NCI-H446 (cell line): ENCODE measurements at places on chromosomes 3 and 15.
A peak's percentile ranks its signal among the peaks of the same experiment; 100 is the strongest.

GRCh38 chr3:128374746-128375445 lies 91.8 kb downstream of the DNAJB8 start:
- DNase-seq: no peak

DNA sequence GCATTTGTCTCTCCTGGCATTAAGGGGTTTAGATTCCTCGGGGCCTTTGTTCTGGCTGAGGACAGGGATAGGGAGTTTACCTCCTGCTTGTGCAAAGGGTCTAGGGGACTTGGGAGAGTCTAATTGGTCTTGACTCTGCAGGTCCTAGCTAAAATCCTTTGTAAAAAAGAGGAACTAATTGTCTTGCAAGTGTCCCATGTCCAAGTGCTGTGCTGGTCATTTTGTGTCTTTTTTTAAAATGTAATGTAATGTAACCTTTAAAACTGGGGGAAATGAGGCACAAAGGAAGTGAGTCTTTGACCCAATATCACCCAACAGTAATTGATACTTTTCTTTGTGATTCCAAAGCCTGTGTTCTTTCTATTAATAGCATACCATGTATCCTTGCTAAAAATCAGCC lies 14.9 kb upstream of the C3orf80 start:
- DNase-seq: no peak

GRCh38 chr15:77832874-77833273 lies 200.2 kb upstream of the LINGO1 start:
- DNase-seq: no peak

- no peak for DNase-seq
These were observed 100.7 kb upstream of the IL12A start for GRCh38 chr3:159887911-159888310.

DNA sequence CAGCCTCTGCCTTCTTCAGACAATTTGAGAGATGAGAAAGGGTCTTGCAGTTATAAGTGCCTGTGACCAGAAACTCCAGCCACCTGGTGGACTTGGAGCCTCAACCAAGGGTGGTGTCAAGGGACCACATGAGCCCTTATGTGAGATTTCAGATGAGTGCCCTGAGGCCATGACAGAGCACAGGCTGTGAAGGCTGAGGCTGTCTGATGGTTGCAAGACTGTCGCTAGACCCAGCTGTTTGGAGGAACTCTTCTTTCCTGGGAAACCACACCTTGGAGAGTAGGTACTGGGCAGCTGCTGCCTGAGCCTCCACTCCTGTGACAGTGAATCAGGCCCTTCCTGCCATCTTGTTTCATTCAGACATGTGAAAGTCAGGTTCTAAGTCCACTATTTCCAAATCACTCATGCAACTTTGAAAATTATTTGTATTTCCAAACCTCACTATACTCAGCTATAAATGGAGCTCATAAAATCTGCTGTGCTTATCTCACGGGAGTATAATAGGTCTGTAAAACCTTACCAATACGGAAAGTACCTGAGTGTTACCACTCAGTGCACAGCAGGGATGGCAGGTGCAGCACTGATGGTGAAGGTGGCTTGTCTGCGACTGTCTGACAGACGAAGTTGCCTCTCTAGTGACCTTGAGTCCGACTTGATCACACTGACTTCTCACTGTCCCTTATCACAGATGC lies 99.4 kb downstream of the RPL39L start:
- DNase-seq: no peak

DNA sequence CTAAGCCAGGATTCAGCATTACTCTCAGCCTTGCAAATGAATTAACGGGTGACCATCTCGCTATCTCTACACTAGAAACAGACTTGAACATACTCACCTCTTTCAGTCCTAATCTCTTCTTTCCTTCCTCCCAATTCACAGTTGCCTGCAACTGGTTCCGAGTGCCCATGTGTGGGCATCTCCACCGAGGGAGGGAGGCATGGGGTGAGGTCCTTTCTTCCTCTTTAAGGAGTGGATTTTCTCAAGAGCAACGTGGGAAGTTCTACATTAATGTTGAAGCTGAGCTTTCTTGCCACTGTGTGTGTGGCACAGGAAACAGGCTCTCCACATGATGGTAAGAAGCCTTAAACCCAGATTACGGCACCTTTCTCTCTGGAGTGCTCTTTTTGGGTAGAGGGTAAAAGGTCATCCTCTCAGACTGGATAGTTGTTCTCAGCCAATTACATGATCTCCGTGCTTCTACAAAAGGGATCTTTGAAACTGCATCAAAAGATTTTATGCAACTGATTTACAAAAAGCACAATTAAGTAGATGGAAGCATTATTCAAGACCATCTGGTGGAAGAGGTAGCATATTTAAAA lies 286.8 kb upstream of the NR2F2 start:
- DNase-seq: no peak

GRCh38 chr15:50128266-50128665 lies 9.2 kb upstream of the ATP8B4 start:
- DNase-seq: no peak

DNA sequence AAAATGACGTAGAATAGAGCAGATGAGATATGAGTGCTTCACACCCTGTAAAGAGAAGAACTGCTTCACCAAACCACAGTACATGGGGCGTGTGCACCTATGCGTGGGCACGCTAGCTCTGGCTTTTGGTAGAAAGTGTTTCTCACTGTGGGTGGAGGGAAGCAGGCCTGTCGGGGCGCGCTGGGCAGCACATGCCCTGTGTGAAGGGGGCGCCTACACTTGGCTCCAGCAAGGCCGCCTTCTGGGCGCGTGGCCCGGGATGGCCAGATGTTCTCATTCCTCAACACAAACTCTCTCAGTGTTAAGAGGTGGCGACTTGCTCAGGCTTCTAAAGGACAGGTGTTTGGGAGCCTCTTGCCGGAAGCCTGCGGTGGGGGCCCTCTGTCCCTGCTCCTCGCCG lies 90.0 kb downstream of the FBLN2 start:
- DNase-seq: no peak

- DNase-seq: no peak
These were observed 903.7 kb downstream of the EPHA3 start for GRCh38 chr3:90011131-90011530.

GRCh38 chr3:16255726-16256125 lies 9.0 kb downstream of the DPH3 start:
- no peak for DNase-seq

- DNase-seq: no peak
These were observed 40.6 kb upstream of the FGF7 start for GRCh38 chr15:49382394-49382793.

GRCh38 chr15:41984622-41985021 lies 12.3 kb upstream of the EHD4 start:
- DNase-seq: no peak

GRCh38 chr15:101482526-101483371 lies 6.8 kb downstream of the PCSK6 start:
- no peak for DNase-seq

- DNase-seq: no peak
These were observed 126.5 kb downstream of the STT3B start for GRCh38 chr3:31659246-31659645.

GRCh38 chr3:98806521-98806920 lies 43.4 kb downstream of the ST3GAL6 start:
- no peak for DNase-seq

DNA sequence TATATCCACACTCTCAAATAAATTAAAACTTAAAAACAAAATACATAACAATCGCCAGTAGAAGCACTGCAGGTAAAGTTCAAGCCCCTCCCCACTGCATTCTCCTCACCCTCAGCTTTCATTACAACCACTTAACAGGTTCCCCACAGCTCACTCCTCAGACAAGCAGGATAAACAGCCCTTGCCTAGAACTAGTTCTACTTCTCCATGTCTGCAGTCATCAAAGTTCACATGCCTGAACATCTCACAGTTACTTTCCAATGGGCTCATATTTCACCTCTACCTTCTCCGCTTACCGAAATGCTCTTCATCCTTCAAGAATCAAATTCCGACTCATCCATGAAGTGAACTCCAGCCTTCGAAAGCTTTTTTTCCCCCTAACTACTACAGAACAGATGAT lies 4.1 kb downstream of the YEATS2 start:
- DNase-seq: no peak

- no peak for DNase-seq
These were observed 452.0 kb downstream of the MFSD1 start for GRCh38 chr3:159253860-159254259.

DNA sequence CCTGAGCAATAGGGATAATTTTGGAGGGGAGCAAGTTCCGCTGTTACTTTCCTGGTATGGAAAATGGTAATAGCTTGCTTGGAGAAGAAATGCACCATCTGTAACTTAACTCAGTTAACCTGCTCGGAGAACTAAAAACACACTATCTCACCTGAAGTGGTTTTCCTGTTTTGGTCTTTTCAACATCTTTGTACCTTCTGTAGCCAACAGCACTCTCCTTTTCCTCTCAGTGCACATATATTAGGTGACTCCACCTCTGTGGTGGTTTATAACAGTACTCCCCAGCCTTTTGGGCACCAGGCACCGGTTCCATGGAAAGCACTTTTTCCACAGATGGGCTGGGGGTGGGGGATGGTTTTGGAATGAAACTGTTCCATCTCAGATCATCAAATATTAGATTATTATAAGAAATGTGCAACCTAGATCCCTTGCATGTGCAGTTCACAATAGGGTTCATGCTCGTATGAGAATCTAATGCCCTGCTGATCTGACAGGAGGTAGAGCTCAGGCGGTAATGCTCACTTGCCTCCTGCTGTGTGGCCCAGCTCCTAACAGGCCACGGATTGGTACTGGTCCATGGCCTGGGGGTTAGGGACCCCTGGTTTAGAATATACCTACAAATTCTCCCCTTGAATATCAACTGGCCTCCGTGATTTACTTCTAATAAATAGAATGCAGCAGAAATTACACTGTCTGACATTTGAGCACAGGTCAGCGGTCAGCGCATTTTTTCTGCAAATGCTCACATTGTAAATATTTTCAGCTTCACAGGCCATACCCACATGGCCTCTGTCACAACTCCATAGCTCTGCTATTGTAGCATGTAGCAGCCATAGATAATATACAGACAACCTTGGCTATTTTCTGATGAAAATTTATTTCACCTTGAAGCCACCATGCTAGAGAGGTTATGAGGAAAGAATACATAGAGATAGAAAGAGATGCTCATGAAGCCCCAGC lies 83.8 kb upstream of the SUCLG2 start:
- DNase-seq: no peak

- no peak for DNase-seq
These were observed 368.2 kb upstream of the WNT5A start for GRCh38 chr3:55855311-55855710.

GRCh38 chr15:101526021-101526420 lies 36.5 kb upstream of the PCSK6 start:
- no peak for DNase-seq

- DNase-seq: no peak
These were observed 1.6 kb upstream of the KLF15 start for GRCh38 chr3:126358816-126359181.

DNA sequence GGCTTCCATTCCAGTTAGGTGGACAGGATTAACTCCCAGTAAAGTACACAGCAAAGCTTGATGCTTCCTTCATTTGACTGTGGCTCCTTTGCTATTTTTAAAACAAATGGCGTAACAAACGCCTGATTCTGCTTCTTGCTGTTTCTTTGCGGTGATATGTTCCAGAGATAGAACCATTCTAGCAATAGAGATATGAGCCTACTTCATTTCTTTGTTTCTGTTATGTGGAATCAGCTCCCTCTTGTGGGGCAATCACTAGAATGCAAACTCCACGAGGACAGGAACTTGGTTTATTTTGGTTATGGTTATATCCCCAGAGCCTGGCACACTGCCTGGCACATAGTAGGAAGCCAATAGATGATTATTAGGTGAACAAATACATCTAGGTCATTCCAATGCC lies 122.6 kb upstream of the SLC6A11 start:
- no peak for DNase-seq

DNA sequence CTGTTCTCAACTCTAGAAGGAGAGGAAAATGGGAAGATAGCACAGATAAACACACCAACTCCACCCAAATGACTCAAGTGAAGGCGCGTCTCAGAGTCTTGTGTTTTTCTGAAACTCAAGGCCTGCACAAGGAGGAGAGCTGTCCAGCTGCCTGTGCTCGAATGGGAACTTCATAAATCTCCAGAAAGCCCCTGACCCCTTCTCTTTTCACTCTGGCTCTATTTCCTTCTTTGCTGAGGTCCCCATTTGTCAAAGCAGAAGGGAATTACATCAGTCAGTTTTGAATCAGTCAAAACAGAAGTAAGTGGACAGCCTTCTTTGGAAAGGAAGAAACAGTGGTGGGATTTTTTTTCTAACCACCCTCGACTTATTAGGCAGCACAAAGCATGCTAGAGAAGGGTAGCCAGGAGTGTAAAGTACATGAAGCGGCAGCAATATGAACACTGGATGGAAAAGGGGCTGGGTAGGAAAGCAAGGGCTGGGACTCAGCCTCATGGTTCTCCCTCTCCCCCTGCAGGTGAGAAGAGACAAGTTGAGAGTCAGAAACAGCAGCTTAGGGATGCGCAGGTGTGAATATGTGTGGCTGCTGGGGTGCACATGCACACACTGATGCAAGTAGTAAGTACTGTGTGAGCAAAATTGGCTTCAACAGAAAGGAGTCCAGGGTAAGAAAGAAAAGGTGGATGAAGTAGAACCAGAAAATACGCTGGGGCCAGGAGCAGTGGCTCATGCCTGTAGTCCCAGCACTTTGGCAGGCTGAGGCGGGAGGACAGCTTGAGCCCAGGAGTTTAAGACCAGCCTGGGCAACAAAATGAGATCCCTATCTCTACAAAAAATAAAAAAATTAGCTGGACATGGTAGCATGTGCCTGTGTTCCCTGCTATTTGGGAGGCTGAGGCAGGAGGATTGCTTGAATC lies 36.6 kb upstream of the MAGEF1 start:
- DNase-seq: no peak

- DNase-seq: no peak
These were observed 303.2 kb upstream of the TLE3 start for GRCh38 chr15:70400766-70401541.

- no peak for DNase-seq
These were observed 82.1 kb downstream of the SMAD3 start for GRCh38 chr15:67147396-67147949.

GRCh38 chr3:197471221-197472010 lies 84.4 kb downstream of the BDH1 start:
- DNase-seq: no peak

DNA sequence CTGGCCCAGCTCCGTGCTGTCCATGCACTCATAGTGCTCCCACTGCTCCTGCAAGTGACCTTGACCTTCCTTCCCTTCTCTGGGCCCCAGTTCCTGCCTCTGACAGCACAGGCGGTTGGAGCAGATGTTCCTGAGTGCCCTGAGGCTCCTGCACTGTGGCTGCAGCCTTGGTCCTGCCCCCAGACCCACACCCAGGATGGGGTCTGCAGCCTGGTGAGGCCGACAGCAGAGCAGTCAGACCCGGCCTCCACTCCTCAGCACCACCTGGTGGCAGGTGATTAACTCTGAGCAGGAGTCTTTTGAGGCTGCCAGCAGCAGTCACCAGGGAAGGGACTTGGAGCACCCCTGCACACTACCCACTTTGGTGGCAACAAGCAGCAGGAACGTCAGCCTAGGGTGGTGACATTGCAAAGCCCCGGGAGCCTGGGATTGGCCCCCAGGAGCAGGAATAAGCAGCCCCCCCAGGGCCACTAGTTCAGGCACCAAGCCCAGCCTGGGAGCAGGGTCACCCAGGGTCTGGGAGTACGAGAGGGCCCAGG lies 64.6 kb downstream of the CYP11A1 start:
- peak; percentile 49 for DNase-seq
